ENCODE measurements at places on chromosomes 6 and 20.
A peak's percentile ranks its signal among the peaks of the same experiment; 100 is the strongest.

DNA sequence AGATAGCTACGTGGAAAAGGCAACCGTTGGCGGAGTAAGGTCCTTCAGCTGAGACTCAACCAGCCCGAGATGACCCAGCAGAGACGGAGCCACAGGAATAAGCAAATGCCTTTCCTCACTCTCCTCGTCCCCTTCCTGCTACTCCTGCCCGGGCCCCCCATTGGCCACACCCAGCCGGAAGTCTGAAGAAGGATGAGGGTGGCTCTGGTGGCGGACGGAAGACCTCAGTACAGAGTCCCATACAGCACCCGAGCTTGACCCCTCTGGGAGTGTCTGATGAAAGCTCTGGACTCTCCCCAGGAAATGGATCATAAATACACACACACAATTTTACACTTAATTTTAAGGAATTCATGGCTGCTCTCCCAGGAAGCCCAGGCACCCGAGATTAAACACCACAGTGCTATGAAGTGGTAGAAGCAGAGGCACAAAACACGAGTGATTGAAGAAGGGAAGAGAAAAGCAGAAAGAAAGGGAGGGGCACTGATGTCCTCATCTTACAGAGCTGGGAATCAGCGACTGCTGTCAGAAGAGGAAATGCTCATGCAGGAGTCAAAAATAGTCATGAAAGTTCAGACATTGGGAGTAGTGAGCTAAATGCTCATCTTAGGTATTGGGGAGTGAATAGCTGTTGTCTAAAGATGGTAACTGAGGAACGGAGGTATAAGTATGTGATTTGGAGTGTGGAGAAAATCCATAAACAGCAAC is 125.6 kb downstream of the BANF2 start:
- DNase-seq, result no peak

GRCh38 chr20:64180673-64181072 is 16.4 kb downstream of the MYT1 start:
- no peak for DNase-seq

- DNase-seq, result peak; percentile 80
These were observed 133.9 kb downstream of the AGPAT4 start for GRCh38 chr6:161139766-161140553.

DNA sequence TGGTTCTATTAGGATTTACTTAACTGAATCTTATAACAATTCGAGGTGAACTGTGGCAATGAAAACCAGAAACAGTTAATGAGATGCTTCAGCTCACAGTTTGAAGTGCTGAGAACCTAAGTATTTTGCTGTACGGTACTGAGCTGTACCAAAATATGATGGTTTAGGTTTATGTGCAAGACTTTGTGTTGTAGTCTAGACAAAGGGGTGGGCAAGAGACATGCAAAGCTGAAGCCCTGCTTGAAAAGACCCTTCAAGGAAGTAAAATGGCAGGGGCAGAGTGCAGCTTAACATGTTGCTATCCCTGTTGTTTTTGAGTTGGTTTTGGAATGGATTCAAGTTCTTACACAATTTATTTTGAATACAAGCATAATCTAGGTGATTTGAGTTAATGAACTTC is 54.0 kb downstream of the RNF182 start:
- DNase-seq, result no peak

DNA sequence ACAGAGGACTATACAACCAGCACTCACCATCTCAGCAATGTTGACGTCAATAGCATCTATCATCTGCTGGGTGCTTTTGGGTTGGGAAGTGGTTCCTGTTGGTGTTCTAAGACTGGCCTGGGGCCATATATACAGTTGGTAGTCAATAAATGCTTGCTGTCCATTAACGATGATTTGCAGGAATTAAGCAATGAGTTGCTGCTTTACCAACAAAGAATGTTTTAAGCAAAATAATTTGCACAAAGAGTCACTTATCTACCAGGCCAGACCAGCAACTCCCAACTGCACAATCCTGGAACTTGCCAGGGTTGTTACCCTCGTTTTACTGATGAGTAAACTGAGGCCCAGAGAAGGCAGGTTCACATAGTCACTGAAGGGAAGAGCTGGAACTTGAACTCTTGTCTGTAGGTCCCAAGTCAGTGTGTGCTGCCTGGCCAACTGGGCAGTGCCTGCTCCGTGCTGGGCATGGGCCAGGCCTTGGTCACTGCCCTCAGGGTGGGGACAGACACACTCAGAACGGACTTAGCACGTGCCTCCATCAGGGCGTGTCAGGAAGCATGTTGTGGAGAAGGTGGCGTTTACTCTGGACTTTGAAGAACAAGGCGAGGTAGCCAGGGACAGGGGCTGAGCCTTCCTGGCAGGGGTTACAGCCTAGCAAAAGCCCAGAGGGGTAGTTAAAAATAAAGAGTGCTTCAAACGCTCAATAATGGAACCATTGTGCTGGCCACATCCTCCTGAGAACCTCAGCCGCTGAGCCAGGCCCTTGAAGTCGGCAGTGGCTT is 2.5 kb upstream of the SRC start:
- DNase-seq, result no peak

DNA sequence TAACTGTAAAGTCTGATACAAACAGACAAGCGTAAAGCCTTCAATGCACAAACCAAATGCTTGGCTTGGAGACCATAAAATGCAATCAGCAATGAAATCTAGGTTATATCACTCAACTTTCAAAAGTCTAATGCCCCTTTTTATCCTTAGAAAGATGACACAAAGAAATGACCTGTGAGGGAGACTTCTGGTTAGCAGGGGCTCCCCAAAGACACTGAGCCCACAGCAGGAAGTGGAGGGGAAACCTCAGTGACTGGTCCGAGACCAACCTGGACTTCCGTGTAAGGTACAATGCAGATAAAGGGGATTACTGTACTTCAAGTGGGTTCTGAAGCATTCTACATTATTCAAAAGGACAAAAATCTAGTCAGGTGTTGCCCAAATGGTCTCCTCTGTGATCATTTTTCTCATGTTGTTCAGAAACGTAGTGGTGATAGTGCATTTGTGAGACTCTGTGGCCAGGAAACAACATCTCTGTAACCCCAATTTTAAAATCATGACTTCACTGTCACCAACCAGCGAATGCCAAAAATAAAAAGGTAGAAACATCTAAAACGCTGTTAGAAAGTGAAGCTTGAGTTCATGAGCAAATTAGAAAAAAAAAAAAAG is 88.2 kb downstream of the HIVEP2 start:
- DNase-seq, result no peak

GRCh38 chr6:20379231-20379630 is 22.4 kb upstream of the E2F3 start:
- DNase-seq, result no peak

GRCh38 chr20:38260025-38260377 is 534 bp downstream of the KIAA1755 start:
- DNase-seq, result no peak

GRCh38 chr6:119303164-119303887 is 46.2 kb downstream of the MAN1A1 start:
- DNase-seq, result no peak

DNA sequence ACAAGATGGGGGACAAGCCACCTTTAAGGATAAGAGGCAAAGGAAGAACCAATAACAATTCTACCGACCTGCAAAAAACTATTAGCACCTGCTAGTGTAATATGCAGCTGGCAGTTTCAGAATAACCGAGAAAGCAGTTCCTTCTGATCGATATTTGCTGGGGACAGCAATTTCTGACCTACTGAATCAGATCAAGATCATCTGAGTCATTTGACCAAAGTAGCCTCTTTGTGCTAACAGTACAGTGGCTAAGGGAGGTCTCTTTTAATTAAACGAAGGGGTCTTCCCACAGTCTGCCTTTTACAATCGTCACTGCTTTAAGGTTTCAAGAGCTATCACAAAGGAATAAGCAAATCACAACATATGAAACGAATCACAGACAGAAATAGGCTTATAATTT is 318.9 kb downstream of the BTBD9 start:
- no peak for DNase-seq

GRCh38 chr6:74597266-74597665 is 608.6 kb downstream of the COL12A1 start:
- DNase-seq, result no peak

GRCh38 chr6:161228921-161229591 is 44.8 kb downstream of the AGPAT4 start:
- DNase-seq, result no peak

DNA sequence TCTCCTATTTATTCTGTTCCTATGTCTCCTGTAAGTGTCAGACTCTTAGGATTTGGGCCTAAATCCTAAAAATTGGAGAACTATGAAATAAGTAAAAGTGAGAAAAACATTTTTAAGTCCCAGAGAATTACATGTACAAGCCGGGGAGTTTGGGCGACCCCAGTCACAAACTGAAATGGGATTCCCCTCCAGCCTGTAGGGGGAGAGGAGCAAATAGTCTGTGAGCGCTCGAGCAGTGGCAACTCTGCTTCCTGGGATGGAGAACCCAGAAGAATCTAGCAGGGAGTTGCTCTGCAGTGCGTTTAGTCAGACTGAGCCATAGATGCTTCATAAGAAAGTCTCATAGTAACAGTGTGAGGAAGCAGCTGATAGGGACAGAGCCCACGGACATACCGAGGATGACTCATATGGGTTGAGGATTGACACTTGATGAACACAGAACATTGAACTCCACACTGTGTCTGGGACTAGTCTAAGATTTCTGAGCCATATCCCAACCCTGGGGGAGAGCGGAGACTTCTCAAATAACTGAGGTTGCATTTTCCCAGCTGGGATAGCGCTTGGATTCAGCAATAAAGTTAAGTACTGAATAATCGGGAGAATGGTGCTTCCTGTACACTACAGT is 437.2 kb downstream of the BCKDHB start:
- no peak for DNase-seq

GRCh38 chr20:1264727-1265126 is 1.4 kb upstream of the SNPH start:
- no peak for DNase-seq

GRCh38 chr6:16781348-16782169 is 20.3 kb upstream of the ATXN1 start:
- no peak for DNase-seq

DNA sequence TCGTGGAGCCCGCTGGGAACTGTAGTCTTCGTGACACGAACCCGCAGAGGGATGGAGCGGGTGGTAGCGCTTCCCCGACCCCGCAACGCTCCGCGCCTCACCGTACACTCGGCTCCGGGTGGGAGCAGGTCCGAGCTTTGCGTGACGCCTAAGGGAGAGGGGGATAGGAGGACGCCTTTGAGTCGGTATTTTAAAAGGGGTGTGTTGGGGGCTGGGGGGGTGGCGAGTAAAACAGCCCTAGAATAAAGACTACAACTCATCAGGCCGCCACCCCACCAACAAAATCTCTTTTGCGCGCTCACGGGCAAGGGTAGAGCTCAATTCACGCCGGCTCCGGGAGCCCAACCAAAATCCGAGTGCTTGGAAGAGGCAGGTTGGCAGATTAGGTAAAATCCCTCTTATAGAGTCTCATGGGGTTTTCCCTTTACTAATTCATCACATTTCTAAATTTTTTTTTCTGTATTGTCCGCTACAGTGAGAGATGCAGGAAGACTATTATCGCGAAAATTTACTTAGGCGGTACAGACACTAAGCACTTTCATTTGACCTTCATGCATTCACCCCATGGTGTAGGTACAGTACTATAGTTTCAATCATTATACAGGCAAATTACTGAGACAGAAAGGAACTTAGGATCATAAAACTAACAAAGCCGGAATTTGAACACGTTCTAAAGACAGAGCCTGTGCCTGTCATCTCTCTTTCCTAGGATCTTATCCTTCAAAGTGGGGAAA is 706 bp upstream of the SNX14 start:
- DNase-seq, result no peak

- no peak for DNase-seq
These were observed 6.3 kb downstream of the BMP6 start for GRCh38 chr6:7732228-7732627.

- DNase-seq, result no peak
These were observed 112.5 kb downstream of the SNX5 start for GRCh38 chr20:17856024-17856564.

- DNase-seq, result no peak
These were observed 2.8 kb upstream of the RNASET2 start for GRCh38 chr6:166958926-166959861.

GRCh38 chr20:33647603-33648395 is 14.3 kb upstream of the C20orf144 start:
- DNase-seq, result no peak

- DNase-seq, result no peak
These were observed 360.6 kb upstream of the RUNX2 start for GRCh38 chr6:44967481-44967880.

GRCh38 chr20:38878866-38879265 is 47.4 kb upstream of the FAM83D start:
- DNase-seq, result no peak

DNA sequence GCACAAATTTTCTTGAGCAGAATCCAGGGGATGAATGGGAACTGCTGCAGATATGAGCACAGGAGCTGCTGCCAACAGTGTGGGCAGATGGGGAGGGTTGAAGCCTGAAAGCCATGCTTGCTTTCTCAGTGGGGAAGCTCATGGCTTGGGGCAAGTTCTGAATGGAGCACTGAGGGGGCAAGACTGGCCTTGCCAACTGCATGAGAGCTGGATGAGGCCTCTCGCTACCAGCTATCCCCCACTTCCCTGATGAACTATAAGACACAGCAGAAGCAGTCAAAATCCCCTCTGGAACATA is 28.3 kb downstream of the TREM1 start:
- no peak for DNase-seq

DNA sequence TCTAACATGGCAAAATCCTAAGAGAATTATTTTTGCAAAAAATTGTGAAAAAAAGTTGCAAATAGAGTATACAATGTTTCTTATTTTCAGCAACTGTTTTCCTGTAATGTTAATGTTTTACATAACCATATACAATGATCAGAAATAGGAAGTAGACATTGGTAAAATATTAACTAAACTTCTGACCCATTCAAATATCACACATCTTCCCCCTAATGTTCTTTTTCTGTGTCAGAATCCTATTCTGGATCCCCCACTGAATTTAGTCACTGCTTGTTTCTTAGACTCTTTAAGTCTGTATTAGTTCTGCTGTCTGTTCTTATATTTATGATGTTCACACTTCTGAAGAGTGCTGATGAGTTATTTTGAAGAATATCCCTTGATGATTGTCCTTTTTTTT is 62.0 kb downstream of the HFE start:
- DNase-seq, result no peak

GRCh38 chr6:133894795-133895358 is 6.0 kb downstream of the TCF21 start:
- no peak for DNase-seq
